ENCODE measurements at places on chromosomes 4 and X.

DNA sequence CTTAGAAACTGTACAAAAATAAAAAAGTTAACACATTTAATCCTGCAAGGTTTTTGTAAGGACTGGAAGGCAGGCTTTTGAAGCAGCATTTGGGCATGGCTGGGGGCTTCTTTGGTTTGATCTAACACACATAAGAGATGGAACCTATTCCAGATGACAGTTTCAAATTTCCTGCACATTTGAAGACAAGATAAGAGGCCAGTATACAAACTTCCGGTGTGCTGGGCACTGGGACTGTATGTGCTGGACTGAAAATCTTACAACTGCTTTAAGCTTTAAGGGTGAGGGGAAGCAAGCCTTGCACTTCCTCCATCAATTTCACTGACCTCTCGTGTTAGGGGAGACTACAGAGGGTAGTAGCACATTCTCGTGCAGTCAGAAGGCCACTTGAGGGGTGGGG, 122.9 kb downstream of the AMMECR1 start:
- DNase-seq, result no peak

DNA sequence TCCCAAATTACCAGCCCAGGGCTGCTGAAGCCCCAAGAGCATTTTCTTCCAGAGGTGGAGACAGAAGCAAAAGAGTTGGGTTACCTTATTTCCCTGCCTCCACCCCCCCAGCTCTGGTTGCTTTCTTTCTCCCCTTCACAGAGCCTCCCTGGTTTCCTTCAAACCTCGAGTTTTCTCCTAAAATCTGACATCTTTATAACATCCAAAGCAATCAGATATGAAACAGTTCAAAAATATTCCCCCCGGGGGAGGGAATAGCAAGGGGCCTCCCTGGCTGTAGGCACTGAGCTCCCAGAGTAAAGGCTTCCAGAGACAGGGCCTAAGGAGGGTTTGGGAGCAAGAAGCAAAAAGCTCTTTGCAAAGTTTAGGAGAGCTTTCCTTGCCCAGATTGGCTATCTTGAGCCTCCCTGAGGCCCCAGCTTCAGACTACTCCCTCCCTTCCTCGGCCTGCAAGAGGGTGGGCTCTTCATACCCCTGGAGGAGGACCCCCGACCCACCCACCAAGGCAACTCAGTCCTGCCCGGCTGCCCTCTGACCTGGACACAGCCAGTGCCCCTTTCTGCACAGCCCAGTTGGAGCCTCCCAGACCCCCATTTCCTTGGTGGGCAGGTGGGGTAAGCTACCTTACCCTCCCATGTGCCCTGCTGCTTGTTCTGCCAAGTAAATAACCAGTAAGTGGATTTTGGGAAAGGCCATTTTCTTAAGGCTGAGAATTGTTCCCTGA, 7.6 kb downstream of the MAMLD1 start:
- no peak for DNase-seq

DNA sequence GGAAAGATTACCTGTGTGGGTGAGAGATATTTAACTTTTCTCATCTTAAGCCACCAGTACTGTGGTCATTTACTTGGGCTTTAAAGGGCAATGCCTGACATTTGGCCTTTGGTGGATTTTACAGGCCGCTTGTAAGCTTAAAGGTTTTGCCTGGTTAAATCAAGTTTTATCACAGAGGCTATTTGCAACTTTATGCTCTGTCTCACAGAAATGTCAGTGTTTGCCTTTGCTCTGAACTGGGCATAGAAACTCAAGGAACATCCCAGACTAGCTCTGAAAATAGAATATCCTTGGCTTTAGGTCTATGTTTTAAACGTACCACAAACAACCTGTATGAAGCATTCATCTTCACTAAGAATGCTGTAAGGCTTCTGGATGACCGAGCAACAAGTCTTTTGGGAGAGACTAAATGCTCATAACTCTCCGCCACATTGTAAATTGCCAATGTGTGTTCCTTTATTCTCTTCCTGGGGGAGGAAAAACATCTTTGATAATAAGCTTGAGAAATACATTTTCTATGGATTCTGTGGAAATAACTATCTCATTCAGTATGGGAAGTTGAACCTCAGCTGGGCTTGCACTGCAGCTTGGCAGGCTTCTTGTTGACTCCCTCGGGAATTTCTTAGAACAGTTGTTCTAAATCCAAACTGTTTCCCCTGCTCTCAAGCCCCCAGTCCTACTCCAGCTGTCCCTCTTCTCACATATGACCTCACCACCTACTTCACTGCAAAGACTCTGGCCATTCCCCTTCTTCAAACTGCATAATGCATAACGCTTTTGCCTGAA, 105.8 kb upstream of the WDR44 start:
- no peak for DNase-seq

GRCh38 chr4:85092943-85093342, 126.5 kb upstream of the WDFY3 start:
- no peak for DNase-seq

- DNase-seq, result no peak
Observed at GRCh38 chrX:128035318-128035717, 16.9 kb downstream of the ACTRT1 start.

GRCh38 chr4:144739511-144740033, 93.6 kb downstream of the HHIP start:
- DNase-seq, result no peak

DNA sequence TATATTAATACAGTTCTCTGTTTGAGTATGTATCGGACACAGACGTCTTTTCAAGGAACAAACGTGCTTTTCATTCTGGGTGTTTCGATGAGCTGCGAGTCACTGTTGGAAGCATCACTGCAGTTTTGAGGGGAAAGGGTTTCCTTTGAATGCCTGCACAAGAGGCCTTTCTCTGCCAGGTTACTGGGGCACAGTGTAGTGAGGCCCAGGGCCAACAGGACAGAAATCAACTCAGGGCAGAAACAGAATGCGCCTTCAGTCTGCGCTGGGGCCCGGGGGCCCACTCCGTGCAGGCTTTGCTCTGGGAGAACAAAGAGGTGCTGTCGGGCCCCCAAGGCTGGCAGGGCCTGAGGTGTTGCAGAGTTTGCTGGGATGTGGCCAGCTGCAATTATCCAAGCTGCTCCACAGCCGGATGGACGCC, 2.3 kb upstream of the PPP2R3B start:
- DNase-seq, result no peak

DNA sequence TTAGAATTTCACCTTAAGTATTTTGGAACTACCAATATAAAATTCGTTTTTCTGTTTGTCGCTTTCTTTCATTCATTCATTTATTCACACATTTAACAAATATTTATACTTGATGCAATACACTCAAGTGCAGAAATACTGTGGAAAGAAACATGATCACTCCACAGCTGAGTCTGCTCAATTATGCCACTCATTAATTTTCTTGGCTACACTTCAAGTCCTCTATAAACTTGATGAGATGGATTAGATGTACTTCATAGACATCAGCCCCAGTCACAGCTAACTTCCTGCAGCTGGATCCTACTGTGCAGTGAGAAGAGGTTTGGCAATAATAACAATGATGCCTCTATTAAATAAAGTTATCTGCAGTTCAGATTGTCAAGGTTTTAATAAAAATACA, 208.1 kb downstream of the PDGFC start:
- no peak for DNase-seq

DNA sequence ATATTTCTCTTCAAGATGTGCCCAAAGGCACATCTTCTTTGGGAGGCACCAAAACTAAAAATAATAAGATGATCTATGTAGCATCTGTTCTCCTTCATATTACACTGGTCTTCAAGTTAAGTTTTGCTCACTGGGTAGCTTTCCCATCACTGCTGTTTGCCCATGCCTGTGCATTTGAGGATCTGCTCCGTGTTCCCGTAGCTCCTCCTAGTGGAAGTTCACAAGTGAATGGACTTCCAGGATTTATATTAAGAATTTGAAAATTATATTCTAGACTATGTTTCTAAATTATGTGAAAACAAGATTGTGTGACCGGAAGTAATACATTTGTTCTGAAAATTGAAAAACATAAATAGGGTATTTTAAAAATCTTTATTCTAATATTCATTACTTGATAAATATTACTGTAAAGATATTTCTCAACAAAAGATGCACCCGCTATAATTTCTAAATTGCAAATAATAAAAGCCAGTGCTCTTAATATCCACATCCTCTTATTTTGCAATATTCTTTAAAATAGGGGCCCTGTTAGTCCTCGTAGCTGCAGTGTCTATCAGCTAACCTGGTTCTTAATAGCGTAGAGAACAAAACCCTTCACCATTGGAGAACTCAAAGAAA, 147.7 kb downstream of the RBM46 start:
- no peak for DNase-seq

DNA sequence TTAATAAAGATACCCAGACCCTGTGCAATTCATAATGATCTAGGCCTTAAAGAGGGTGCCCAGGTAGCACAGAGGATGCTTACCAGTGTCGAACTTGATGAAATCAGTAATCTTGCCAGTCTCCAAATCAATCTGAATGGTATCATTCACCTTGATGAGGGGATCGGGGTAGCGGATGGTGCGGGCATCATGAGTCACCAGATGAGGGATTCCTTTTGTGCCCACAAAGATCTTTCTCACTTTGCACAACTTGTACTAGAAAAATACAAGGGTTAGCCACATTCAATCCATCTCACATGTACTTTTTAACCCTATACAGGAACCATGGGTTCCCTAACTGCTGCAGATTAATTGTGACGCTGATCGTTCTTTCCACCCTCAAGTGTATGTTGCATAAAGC, 3.3 kb downstream of the RPS4X start:
- DNase-seq, result no peak

DNA sequence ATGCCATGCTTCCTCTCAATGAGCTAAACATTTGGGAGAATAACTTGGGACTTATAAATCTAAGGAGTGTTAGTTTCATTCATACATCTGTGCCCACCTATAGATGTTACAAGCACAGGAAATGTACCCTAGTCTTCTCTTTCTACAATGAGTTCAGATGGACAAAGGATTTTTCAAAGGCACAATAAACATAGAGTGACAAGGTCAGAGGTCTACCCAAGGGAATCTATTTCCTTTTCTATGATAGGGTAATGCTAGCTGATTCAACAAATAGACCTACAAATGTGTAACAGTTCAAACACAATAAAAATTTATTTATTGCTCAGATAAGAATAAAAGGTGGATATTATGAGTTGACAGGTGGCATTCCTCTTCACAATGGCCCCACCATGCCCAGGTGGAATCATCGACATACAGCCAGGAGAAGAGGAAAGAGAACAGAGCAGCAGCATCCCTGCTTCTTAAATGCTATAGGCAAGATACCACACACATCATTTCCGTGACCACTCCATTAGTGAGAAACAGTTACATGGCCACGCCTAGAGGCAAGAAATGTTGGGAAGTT, 421.8 kb downstream of the HNRNPD start:
- no peak for DNase-seq

DNA sequence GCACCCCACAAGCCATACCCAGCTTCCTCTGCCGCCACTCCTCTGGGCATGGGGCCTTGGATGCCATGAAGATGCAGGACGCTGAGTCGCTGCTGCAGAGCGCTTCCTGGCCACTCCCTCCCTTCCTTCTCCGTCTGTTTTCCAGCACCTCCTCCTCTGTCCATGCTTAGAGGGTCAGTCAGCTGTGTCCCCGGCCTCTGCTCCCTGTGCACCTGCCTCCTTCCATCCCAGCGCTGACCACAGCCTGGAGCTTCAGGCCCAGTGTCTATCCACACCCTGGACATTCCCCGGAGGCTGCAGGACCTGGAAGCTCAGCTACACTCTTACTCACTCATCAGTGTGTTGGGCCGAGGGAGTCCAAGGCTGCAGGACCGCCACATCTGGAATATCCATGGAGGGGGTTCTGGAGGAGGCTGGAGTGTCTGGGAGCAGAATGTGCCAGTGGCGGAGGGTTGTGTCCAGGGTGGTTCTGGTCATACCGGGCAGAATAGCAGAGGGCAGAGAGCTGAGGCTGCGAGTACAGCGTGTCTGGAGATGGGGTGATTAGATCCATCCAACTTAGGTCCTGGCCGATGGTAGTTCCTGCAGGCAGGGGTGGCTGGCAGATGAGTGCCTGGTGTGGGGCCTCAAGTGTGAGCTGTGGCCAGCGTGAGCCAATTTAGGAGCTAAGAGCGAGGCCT, 58.6 kb upstream of the ADRA2C start:
- DNase-seq, result no peak

Measured in activated CD8-positive, alpha-beta memory T cell treated with anti-CD3 and anti-CD28 coated beads for 4 hours (primary cell).